ENCODE measurements at places on chromosomes 5 and 9.

GRCh38 chr9:111871499-111871855, 25.1 kb upstream of the UGCG start:
- DNase-seq, result no peak

- DNase-seq, result no peak
Measured at GRCh38 chr5:179526978-179527377, 23.4 kb upstream of the RUFY1 start.

DNA sequence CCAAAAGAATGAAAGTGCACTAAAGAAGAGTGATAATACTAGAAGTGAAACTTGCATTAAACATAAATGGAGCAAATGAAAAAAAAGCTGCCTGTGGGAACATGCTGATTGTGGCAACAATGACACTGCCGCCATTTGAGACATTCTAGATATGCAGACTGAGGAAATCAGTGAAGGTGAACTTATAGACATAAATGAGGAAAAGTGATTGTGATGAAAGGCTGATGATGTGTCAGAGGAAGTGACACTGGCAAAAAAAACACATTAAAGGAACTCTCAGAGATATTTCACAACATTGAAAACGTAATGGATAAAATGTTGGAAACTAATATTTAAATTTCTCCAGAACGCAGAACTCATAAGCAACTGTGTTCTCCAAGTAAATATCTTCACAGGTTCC, 1.2 kb downstream of the ERCC8 start:
- DNase-seq, result no peak

- DNase-seq, result no peak
Measured at GRCh38 chr9:30628915-30629567, 1755.4 kb upstream of the ACO1 start.

DNA sequence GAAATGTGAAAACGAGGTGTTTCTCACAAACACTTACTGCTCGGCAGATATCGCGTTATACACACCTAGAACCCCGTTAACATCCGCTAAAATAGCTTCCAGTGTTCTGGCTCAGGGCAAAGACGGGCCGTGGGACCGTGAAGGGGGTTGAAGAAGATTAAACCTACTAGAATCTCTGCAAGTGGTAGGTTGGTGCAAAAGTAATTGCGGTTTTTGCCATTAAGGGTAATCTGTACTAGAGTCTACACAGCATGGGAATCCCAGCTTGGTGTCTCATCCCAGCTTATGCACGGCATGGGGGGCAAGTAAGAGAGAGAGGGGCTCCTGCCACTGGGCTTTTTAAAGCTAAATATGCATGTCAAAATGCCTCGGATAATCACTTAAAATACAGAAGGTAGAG, 43.9 kb downstream of the HRH2 start:
- no peak for DNase-seq

GRCh38 chr5:13957032-13957645, 12.7 kb upstream of the DNAH5 start:
- no peak for DNase-seq

DNA sequence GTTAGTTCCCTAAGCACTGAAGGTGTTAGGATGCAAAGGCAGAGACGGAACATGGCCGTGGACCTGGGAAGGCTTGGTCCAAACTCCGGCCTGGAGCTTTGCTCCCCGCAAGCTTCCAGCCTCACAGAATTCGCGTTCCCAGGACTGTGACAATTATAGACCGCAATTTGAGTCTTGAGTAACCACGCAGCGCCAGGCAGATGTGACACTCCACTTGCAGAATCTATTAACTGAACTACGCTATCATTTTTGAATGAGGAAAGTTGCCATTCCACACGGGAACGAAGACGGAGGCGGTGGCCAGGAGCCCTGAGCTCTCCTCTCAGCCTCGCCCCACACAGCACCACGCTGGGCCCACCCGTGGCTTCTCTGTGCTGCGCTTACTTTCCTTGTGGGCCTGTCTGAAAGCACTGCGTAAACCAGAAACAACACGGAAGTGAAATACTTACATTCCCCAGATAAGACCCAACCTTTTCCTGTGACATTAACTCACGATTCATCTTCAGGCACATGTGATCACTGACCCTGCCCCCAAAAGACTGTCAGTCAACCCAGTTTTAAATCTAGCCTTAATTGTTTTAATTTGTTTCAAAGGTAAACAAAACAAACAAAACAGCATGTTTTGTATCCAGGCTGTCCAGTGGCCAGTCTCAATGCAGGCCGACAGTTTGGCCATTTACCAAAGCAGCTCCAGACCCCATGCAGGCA, 16.1 kb upstream of the COL5A1 start:
- no peak for DNase-seq

DNA sequence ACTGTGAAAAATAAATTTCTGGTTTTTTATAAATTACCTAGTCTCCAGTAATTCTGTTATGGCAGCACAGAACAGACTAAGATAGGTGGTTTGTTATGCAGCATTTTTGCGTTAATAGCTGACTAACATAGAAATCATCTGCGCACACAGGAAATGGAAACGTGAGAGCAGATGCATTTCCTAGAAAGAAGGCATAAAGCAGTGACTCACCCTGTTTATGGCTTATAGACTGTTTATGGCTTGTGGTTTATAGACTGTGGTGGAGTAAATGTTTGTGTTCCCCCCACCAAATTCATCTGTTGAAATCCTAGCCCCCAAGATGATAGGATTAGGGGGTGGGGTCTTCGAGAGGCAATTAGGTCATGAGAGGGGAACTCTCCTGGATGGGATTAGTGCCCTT, 18.3 kb upstream of the OSMR start:
- no peak for DNase-seq

DNA sequence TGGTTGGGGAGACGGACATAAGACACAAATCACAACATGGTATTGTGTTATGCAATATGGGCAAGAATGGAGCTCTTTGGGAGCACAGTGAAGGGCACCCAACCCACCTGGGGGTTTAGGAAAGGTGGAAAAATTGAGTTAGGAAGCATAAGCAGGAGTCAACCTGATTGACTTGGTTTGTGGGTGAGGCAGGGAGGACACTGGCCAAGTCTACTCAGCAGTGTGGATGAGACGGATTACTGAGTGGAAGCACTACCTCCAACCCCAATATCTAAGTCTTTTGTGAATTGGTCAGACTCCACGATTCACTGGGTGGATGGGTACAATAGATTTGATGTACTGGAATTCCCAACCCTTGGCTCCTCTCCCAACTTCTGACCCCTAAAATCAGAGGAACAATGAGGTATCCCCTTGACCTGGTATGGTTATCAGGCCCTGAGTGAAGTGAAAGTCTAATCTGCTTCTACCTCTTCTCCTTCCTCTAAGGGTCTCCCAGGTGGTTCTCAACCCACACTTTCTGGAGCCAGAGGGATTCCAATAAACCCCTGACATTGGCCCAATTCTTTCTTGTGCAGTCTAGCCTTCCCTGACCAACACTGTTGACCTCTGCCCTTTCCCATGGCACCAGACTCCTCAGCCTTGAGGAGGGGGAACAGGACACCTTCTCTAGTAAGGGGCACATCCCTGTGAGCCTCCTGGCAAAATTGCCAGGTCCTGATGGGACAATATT, 5.2 kb downstream of the EGR1 start:
- DNase-seq, result peak; percentile 25

DNA sequence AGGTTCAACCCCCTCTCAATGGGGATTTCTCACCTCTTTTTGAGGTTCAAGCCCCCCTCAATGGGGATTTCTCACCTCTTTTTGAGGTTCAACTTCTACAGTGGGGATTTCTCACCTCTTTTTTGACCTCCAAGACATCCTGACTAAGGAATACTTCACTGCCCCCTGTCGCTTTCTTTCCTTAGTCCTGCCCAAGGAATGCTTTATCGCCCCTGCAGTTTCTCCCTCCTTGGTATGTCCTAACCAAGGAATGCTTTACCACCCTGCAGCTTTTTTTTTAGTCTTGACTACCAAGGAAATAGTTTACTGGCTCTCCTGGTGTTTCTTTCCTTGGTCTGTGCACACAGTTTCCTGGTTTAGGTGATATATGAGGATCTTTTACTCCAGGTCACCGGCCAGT, 9.6 kb upstream of the IRGM start:
- no peak for DNase-seq

GRCh38 chr9:89687188-89687587, 82.4 kb downstream of the GADD45G start:
- no peak for DNase-seq

DNA sequence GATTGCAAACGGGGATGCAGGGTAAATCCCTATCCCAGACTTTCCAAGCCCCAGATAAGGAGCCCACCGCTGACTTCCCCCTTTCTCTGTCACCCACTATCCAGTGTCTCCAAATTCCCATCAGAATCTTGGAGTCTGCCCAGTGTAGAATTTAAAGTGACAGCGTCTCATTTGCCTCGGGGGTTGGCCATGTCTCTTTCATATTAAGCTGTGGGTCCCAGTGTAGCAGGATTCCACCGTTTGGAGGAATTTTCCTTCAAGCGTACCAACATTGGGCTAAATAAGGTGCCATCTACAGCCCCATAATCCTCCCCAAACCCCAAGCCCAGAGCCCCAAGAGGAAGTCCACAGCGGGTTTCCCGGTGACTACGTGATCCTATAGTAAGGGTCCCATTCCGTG, 1.1 kb downstream of the BRINP1 start:
- no peak for DNase-seq

- no peak for DNase-seq
Measured at GRCh38 chr9:38671372-38671731, 48.6 kb downstream of the FAM240B start.

GRCh38 chr5:138536665-138537315, 6.2 kb downstream of the ETF1 start:
- DNase-seq, result no peak

GRCh38 chr5:6574111-6574510, 58.7 kb downstream of the NSUN2 start:
- DNase-seq, result no peak

- no peak for DNase-seq
Measured at GRCh38 chr5:342501-343460, 21.3 kb downstream of the AHRR start.

GRCh38 chr9:591292-591691, 250.2 kb upstream of the DMRT1 start:
- DNase-seq, result no peak

DNA sequence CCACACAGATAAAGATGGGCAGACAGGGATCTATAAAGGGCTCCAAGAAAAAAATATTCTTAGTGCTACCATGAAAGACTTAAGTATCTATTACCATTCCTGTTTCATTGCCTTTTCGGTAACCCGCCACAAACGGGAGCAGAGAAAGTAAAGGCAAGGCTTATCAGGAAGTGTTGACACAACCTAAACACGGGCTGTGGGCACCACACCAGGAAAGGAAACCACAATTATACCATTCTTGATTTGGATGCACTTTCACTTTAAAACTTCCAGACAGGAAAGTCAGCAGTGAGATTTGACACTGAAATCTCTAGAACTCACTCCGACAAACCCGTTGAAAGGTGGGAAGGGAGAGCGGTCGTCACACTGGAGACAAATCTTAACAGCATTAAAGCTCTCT, 6.5 kb downstream of the TLE1 start:
- DNase-seq, result no peak

- no peak for DNase-seq
Measured at GRCh38 chr9:101119206-101119819, 90.8 kb downstream of the PLPPR1 start.

- DNase-seq, result no peak
Measured at GRCh38 chr9:76733096-76733495, 31.1 kb upstream of the PCA3 start.

- DNase-seq, result no peak
Measured at GRCh38 chr9:124098141-124098905, 86.8 kb downstream of the LHX2 start.

DNA sequence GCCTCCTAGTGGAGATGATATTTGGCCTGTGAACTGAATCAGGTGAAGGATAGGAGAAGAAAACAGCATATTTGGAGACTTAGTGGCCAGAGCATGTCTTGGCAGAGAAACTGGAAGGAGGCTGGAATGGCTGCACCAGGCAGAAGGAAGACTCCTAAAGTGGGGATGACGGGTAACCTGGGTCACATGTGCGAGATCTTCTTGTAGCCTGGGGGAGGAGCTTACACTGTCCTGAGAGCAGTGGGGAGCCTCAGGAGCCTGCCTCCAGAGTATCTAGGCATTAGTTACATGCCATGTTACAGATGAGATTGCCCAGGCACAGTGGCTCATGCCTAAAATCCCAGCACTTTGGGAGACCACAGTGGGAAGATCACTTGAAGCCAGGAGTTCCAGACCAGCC, 49.8 kb downstream of the JADE2 start:
- no peak for DNase-seq

DNA sequence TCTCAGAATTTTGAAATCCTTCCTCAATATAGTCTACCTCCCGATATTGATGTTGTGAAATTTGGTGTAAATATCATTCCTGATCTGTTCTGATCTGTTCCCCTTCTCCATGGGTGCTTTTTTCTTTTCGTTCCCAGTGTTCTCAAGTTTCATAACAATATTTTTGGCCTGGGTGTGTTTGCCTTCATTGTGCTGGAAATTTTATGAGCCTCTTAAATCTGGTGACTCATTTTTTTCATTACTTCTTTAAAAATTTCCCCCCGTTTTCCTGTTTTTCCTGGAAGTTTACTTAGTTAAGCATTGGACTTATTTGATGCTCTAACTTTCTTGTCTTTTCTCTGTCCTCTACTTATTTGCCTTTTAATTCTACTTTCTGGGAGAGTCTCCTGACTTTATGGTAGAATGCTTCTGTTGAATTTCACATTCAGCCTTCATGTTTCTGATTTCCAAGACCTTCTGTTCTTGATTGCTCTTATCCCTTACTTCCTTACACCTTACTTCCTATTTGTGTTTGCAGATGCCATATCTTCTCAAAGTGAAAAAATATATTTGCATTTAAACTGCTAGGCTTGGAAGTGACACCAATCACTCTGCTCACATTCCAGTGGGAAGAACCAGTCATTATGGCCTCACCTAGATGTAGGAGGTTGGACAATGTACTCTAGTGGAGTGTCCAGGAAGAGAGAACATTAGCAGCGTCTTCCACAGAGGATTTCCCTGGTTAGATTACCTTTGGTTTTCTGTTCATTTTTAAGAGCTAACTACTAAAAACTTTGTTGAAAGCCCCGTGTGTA, 441.9 kb downstream of the ARHGEF28 start:
- no peak for DNase-seq

- DNase-seq, result no peak
Measured at GRCh38 chr5:150358261-150359095, 981 bp downstream of the TCOF1 start.

DNA sequence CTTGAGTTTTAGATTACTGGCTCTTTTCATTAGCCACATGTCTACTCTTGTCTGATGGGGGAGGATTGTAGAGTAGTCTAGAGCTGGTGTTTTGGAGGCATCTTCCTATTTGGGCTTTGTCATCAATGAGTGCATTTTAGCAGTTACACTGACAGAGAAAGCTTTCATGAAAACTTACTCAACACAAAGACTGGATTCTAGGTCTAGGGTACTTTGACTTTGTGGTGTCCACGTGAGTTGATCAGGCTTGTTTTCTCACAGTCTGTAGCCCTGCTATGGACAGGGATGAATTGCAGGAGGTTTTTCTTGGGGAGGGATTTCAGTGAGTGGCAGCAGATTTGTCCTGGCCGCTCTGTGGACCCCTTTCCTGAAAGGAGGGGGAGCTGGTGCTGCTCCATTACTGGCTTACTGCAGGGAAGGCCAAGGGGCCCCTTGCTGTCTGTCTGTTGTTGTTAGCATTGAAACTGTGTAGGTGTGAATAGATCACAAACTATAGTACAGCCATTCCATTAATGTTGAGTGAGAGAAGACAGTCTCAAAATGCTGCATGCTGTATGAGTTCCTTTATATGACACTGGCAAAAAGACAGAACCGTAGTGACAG, 6.6 kb downstream of the TRIO start:
- DNase-seq, result no peak
